T-helper 1 cell (primary cell): ENCODE measurements at places on chromosomes 16 and 17.

- DNase-seq: no peak
These were observed 3.7 kb upstream of the SSTR2 start for GRCh38 chr17:73160980-73161630.

DNA sequence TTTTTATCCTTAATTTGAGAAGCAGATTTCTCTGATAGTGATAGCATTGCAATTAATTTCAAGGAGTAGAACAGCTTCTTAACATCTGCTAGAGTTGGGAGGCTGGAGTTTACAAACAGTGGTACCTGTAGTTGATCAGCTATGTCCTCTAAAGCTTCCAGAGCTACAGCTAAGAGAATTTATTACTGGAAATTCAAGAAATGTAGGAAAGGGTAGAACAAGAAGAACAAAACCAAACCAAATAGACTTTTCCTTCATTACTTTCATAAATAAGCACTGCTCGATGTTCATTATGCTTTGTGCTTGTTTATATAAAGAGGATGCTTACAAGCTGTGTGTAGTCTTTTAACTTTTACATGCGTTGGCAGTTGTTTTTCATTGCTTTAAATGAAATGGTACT is 333.6 kb upstream of the TBX2 start:
- no peak for DNase-seq

- no peak for DNase-seq
These were observed 39.5 kb upstream of the TMEM132E start for GRCh38 chr17:34539881-34540280.

GRCh38 chr16:4611337-4612021 is 3.2 kb downstream of the UBALD1 start:
- DNase-seq: no peak

GRCh38 chr17:51097708-51098446 is 22.8 kb downstream of the SPAG9 start:
- DNase-seq: no peak

- DNase-seq: no peak
These were observed 157.0 kb downstream of the CCDC182 start for GRCh38 chr17:57588086-57588485.

DNA sequence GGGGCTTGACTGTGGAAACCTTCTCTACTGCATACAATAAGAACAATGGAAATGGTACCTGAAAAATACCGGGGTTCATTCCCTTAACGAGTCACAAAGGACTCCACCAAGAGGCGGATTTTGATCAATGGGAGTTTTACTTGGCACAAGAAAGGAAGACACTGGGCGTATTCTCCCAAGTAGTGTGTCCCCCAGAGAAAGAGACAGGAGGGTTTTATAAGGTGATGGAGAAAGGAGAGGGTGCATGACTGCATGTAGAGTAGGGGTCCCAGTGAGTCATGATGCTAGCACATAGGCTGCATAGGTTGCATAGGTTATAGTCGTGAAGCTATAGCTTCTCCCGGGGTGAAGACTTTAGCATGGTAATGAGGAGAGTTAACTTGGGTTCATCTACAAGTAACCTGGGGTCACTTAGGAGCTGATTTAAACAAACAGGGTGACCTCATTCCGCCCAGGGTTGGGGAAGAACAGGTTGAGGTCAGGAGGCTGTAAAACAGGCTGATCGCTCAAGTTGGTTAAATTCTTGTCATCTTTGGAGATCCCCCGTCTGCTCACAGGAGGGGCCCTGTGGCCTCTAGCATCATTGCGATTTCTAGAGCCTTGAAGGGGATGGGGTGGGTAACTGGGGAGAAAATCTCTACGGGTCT is 1.5 kb downstream of the MPV17L start:
- no peak for DNase-seq

GRCh38 chr16:21179983-21180365 is 21.5 kb downstream of the LDAF1 start:
- no peak for DNase-seq

- DNase-seq: no peak
These were observed 1.1 kb upstream of the ADCY7 start for GRCh38 chr16:50265260-50265659.

DNA sequence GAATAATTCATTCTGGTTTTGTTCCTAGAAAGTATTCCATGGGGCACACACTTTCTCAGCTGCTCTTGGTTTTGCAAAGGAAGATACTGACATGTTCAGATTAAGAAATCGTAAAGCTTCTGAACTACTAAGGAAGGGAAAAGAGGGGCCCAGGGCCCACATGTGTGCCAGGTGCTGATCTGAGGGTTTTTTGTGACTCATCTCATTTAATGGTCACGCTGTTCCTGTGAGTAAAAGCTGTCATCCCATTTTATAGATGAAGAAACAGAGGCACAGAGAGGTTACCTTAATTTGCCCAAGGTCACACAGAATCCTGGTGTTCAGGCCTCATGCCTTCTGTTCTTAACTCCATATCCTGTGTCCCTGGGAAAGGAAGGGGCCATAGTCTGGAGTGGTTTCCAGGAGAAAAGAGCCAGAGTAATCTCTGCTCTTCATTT is 113.2 kb downstream of the MSI2 start:
- DNase-seq: no peak

DNA sequence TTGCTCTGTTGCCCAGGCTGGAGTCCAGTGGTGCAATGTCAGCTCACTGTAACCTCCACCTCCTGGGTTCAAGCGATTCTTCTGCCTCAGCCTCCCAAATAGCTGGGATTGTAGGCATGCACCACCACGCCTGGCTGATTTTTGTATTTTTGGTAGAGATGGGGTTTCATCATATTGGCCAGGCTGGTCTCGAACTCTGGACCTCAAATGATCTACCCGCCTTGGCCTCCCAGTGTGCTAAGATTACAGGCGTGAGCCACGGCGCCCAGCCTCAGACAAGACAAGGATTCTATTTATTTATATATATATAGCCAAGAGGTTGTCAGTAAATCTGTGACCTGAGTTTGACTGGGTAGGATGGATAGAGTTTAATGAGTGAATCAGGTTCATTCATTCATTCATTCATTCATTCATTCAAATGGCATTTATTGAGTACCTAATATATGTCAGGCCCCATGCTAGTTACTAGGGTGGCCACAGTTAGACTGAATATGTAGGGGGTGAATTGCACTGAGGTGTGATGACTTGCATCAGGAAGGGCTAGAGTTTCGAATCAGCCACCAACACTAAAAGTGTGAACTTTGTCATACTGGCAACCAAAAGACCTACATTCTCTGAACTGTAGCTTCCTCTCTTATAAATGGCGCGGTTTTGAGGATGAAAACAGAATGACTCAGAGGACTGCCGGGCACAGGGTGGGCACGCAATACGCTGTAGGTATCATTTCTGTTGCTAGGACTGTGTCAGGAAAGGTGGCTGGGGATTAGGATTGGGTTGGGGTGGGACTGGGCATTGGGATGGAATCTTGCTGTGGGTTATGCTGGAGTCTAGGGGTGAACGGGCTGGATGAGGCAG is 37.8 kb downstream of the ITGAE start:
- no peak for DNase-seq

DNA sequence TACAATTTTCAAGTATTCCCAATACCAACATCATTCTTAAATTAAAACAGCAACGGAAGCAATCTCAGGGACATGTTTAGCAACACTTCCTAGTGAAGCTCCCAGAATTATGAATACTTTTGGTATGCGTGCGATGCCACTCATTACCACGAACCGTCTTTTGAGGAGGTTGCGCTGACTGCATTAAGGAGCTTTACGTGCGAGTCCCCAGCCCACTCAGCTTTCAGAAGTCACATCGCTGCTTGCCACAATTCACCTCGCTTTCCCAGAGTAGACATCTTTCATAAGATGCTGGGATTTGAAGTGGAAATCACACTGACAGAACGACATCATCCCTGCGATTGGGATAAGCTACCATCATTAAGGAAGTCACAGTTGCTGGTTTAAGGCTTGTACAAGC is 441.6 kb upstream of the HSBP1 start:
- no peak for DNase-seq

GRCh38 chr16:69270831-69271230 is 40.3 kb upstream of the VPS4A start:
- no peak for DNase-seq

DNA sequence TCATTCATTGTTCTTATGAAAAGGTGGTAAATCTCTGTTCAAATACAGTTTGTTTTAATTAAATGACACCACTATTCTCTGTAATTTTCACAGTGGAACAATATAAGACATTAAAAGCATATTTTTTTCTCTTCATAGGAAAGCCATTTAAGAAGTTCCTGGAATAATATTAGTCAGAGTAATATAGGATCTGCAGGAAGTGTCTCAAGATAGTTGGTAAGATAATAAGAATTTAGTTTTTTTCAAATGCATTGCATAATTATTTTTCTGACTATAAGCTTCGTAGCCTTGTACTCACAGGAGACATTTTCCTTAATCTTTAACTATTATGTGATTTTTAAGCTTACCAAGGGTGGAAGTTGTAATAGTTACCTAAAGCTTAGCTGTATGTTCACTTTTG is 16.9 kb downstream of the STXBP4 start:
- no peak for DNase-seq

DNA sequence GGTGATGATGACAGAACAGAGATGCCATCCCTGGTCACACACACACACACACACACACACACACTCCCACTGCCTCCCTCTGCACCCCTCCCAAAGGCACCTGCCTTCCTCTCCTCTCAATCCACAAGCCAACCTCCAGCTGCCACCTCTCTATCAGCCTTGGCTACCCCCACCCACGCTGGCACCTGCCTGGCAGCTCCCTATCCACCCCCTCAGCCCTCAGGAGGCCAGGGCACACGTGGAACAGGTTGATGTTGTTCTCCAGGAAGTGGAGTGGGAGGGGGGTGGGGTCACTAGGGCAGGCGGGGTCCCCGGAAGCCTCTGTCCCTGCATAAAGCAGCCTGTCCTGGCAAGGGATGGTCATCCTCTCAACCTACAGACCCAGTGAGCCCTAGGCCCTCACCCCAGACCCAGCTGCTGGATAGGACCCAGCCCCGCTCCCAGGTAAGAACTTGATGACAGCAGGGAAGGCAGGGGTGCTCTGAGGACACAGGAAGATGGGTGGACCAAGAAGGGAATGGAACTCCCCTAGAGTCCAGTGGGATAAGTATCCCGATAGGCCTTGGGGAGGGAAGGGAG is at the start of gene GSDMA:
GSDMA (plus strand) TSS at position 363 of the 579 bp plus-strand sequence. CDS start 2,684 bp downstream, outside the sequence.
- no peak for DNase-seq

DNA sequence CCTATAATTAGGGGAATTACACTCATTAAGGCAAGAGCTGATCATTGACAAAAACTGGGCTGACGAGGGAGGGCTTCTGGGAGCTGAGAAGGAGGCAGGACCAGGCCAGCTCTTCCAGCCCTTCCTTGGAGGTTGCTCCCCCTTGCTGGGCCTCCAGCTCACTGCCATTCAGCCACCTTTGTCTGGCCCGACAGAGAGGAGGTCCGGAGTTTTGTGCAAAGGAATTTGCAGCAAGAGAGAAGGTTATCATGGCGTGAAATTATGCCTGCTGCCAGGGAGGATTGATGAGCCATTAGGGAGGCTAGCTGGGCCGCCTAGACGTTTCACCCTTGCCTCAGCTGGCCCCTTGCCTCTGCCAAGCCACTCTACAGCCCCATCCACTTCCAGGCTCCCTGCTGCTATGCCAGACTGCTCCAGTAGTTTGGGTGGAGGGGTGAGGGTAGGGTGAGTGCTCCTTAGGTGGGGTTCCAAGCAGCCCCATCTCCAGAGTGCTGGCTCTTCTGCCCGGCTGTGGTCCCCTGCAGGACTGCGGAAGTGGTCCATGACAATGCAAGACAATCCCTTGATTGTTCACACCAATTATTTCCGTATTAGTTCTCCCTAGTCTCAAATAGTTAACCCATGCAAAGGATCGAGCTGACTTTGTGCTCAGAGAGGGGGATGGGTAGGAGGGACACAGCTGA is 17.1 kb upstream of the PHF12 start:
- DNase-seq: no peak

DNA sequence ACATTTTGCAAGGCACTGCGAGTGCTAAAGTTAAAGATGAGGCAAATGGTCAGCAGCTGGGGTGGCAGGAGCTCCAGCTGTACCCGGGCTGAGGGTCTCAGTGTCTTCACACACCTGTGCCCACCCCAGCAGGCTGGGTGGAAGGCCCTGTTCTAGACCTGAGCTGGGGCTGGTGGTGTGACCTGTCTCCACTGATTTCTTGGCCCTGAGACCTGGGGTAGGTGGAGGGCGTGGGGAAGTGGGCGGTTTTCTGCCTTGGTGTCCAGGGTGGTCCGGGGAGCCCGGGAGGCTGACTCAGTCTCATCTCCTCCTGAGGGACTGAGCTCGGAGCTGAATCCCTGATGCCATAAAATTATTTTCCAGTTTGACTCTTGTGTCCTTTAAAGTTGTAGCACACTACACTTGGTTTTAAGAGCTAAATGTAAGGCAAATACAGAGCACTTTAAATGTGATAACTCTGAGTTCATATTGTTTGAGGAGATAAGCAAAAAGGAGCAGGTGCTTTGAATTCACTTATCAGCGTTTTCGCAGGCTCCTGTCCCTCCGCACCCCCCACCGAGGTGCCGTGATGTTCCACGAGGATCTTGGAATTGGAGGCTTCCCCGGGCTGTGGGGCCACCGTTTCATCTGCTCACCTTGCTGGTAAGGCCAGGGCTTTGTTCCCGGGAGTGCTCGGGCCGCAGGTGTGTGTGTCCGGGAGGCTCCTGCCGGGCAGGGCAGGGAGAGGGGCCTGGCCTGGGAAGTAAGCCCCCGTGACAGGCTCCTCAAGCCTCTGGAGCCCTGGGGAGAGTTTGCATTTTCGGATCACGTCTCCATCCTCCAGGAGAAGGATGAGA is 117.0 kb downstream of the AATF start:
- no peak for DNase-seq

GRCh38 chr17:80879723-80880647 is 111.7 kb upstream of the CHMP6 start:
- DNase-seq: no peak

GRCh38 chr17:30952638-30953393 is 18.0 kb upstream of the RNF135 start:
- DNase-seq: no peak

DNA sequence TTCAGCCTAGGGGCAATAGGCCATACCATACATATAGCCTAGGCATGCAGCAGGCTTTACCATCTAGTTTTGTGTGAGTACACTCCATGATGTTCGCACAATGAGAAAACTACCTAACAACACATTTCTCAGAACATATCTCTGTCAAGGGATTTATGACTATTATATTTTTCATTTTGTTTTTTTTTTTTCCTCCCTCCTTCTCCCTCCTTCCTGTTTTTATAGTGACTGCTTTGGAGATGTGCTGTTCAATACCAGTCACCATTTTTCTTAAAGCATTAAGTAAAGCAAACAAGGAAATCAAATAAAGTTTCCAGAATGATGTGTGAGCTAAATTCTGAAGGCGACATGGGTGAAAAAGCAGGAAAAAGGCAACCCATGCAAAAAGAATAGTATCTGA is 194.6 kb downstream of the STX8 start:
- no peak for DNase-seq

DNA sequence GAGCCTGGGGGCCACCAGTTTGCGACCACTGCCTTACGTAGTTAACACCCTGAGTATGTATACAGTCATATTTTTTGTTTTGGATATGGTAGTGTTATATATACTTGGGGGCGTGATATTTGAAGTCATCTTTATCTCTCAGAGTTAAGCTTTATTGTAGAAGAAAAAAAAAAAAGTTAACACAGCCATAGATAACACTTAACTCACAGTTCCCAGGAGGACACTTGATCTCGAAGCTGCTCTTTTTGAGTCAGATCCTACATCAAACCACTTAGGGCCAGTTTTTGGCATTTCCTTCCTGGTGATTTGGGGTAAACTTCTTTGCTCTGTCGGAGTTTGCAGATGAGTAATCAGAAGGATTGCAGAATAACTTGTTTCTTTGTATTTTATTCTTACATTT is 5.8 kb downstream of the ITPRIPL2 start:
- DNase-seq: no peak

- no peak for DNase-seq
These were observed 108.0 kb upstream of the DNAH9 start for GRCh38 chr17:11490171-11490755.
